ACHN (cell line): ENCODE measurements at places on chromosomes 4 and X.

DNA sequence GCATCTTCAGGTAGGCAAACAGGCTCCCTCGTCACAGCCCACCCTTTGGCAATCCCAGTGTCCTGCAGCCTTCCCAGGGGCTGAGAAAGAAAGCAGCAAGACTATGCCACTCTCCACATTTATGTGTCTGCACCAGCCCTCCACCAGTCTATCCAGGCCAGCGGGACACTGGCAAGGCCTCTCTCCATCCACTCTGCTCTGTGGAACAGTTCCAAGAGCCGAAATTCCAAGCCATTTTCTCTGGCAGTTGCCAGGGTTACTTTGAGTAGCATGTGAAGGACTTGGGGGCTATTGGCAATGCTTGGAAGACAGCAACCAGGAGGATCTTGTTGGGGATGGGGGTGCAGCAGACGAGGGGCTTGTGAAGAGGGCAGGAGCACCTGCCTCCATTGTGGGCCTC lies 52.1 kb downstream of the TSC22D3 start:
- no peak for DNase-seq

GRCh38 chr4:110622841-110623717 lies at the start of gene PITX2:
PITX2 (minus strand) TSS chr4:110623077; CDS start chr4:110622460, 617 bp downstream.
- DNase-seq = no peak

DNA sequence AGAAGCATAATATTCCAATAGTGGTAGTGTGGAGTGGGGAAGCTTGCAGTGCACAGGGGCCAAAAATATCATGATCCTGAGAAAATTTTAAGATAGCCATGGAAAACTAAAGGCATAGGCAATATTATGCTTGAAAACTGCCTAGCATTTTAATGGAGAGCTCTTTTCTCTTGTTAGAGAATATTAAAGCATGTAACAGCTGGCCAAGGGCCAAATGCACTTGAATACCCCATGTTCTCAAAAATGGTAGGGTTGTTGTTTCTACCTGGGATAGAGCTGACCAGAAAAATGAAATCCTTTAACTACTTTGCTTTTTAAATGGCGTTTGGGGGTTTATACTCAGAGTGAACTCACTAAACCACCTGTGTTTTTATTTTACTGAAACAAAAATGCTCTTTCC lies 739.6 kb upstream of the SLIT2 start:
- no peak for DNase-seq

DNA sequence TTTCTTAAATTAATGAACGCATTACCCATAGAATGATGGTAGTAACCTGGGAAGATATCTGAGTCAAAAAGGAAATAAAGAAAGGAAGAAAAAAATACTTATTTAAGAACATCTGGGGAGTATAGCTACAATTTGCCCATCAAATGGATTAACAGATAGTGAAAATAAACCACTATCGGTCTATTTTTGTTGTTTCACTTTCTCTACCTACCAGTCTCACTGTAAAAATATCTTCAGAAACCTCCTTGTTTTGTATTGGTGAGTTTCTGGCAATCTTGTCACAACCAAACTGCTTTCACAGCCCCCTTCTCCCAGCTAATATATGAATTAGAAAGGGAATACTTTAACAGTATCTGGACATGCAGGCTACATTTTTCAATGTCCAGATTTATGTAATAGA lies 783.5 kb downstream of the STPG2 start:
- no peak for DNase-seq

DNA sequence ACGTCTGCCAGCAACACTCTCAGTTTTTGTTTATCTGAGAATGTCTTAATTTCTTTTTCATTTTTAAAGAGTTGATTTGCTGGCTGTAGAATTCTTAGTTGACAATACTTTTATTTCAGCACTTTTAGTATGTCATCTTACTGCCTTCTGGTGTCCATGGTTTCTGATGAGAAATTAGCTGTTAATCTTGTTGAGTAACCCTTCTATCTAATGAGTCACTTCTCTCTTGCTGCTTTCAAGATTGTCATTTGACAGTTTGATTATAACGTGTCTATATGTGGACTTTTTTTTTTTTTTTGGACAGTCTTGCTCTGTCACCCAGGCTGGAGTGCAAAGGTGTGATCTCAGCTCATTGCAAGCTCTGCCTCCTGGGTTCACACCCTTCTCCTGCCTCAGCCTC lies 24.0 kb upstream of the TMEM255A start:
- DNase-seq = no peak

GRCh38 chr4:77776182-77777134 lies 42.7 kb downstream of the CNOT6L start:
- DNase-seq = no peak

DNA sequence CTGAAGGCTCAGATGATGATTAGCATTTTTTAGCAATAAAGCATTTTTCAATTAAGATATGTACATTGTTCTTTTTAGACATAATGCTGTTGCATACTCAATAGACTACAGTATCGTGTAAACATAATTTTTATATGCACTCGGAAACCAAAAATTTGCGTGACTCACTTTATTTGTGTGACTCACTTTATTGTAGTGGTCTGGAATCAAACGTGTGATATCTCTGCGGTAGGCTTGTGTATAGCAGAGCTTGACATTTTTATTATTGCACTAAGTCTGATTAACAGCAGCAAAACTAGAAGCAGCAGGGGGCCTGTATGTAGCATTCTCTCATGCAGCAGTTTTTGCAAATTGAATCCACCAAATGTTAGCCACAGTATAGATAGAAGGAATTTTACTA lies 119.1 kb upstream of the PRDX4 start:
- DNase-seq = no peak

GRCh38 chr4:168317621-168318020 lies 931 bp downstream of the DDX60 start:
- no peak for DNase-seq

- DNase-seq = no peak
Observed at GRCh38 chr4:118742050-118742449, 56.9 kb downstream of the METTL14 start.

DNA sequence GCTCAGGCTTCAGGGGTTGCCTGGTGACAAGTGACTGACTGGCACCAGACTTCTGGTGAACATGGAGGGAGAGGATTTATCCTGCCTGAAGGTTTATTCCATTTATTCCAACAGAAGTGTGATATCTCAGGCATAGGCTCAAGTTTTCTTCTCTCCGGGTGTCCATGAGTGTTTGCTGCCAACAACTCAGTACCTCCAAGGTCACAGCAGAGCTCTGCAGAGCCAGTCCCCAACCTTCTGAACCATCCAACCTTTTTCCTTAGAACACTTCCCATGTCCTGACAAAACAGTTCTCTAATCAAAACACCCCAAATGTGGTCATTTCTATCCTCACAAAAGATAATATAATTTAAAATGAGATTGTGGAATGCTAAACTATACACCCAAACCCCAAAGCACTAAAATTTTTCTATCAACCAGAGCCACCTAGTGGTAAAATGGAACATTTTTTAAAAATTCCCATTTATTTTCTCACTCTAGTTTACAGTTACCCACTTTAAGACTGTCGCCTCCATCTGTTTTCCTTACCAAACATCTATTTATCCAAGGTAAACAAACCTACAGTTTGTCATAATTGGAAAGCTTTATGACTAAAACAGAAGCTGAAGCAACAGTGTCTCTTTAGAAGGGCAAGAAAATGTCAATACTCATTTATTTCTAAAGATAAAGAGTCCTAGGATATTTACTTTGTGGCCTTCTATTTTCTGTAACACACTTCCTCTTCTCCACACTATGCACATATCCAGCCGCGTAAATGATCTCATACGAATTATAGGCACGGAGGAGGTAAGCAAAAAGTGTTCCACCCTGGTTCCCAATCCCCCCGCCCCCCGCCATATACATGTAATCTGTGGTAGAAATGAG lies 39.5 kb downstream of the TMEM154 start:
- DNase-seq = peak; percentile 33

- DNase-seq = no peak
Observed at GRCh38 chr4:140238351-140239056, 84.5 kb upstream of the MAML3 start.

DNA sequence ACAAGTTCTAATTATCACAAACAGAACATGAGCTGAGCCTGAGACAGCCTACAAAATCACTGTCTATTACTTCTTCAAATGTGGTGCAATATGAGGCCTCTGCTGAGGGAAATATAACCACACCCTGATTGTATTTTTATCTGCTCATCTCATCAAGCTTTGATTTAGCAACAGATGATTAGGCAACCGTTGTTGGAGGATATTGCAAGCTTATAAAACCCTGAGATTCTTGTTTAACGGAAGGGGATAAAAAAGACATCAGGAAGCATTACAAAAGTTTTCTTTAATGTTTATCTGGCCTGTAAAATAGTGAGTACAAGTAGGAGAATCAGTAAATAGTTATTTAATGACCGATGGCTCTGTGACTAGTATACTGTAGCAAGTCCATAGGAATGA lies 108.5 kb downstream of the ZNF330 start:
- DNase-seq = no peak

DNA sequence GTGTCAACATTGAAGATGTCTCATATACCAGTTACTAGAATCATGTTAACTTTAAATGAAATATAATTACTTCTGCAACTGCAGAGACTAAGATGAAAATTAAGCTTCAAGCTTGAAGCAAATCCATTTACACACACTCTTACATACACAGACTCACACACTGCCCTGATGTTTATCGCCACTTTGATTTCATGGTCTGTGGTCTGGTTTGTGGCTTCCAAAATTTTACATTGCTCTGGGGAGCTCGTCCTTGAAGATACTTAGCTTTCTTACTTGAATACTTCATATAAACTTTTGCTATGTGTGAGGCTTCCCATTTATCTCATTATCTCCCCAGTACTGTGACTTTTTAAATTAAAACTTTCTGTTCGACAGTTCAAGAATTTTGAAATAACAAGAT lies 35.8 kb downstream of the ARHGEF38 start:
- DNase-seq = no peak

DNA sequence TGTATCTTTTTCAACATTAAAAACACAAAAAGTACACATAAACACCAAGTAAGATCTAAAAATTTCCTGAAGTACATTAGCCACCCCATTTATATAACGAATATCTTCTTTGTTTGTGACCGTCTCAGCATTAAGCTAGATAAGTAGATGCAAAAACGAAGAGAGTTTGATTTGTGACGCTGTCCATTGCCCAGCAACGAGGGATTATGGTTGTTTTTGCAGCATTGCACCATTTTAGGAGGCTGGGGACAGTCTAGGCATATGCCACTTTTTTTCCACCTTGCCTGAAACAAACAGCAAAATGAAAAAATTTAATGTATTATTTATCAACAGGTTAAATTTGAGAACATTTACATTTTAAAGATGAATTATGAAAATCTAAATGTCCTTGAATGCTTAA lies 12.0 kb upstream of the IGSF1 start:
- DNase-seq = no peak

DNA sequence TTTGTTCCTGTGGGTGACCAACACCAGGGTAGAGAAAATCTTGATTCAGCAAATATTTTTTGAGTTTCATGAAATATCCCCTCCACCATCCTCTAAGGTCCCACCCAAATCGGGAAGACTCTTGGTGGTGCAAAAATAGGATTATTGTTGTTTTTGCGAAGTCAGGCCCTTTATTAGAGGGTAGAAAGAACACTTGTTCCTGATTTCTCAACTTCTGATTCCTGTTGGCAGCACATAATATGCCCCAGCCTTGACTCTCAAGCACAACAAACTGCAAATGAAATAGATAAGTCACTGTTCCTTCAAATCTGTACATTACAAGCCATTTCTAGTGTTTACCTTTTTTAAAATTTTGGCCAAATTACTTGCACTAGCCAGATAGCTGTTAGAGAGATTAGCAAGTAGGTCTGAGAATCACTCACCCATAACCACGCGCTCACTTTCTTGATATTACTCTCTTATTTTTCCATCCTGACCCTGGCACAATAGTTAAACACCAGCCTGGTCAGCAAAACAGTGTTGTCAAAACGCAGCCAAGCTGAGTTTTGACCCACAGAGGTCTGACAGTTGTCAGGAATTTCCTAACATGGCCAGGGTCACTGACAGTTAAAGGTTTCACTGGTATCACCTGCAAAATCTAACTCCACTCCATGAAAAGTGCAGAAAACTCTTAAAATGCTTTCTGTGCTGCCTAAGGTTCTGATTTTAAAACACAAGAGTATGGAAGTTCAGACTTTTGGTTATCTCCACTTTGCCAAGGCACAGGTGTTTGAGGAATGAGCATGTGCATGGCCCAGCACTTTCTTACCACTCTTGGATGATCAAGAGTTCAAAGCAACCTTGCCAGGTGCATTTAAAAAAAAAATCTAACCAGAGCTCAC lies 69.8 kb downstream of the RBM47 start:
- no peak for DNase-seq

- DNase-seq = no peak
Observed at GRCh38 chrX:47649271-47649670, 1.1 kb downstream of the ELK1 start.

GRCh38 chrX:40151211-40152172 lies 53.7 kb upstream of the BCOR start:
- DNase-seq = no peak

DNA sequence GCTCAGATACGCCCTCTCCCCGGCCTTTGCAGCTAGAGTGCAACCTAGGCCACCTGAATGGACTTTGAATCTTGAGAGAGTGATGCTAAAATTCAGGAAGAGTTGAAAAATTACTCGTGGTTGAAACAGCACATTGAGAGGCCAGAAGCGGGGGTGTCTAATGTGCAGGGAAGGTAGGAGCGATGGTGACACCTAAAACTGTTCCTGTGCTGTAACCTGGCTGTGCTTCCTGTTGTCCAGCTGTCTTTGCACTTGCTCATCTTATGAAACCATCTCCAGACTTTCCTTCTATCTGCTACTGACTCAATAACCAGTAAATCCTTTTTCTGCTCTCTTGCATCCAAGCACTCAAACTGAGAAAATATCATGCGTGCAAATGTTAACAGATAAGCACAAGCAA lies 106.4 kb upstream of the RPS6KA3 start:
- no peak for DNase-seq

- no peak for DNase-seq
Observed at GRCh38 chrX:49061916-49062315, 3.1 kb downstream of the CCDC120 start.

GRCh38 chr4:125010796-125011503 lies 298.4 kb upstream of the ANKRD50 start:
- DNase-seq = no peak

DNA sequence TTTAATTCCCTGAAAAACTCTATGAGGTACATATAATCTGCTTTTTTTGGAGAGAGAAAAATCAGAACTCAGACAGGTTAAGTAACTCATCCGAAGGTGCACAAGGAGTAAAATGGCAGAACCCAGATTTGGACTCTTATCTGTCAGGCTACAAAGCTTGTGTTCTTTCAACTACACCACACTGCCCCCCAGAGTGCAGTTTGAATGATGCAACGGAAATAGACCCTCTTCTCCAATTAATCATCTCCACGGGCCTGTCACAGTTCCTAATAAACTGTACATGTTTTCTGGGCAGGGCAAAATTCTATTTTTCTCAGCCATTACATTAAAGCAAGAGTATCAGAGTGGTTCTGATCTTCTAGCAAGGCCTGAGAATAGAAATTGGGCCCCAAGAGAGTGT lies 35.3 kb upstream of the DCX start:
- peak; percentile 23 for DNase-seq

- DNase-seq = no peak
Observed at GRCh38 chr4:146040623-146041022, 102.0 kb upstream of the ZNF827 start.

GRCh38 chr4:95018785-95019184 lies 261.0 kb downstream of the BMPR1B start:
- no peak for DNase-seq
